ENCODE measurements at places on chromosomes 1 and 21. TPM values are rescaled to one million over a fixed set of nuclear protein-coding genes. Genes with fewer than 3 reads are reported as not detected.

Gene ANKRD34A
- total RNA-seq, result 0.62 TPM

Gene RCSD1
- 0.26 TPM for total RNA-seq

Gene KLHL21
- 33.8 TPM for total RNA-seq

Gene LAMTOR5
- 67.9 TPM for total RNA-seq

Measured in aortic smooth muscle cell (primary cell).